M059J (cell line): ENCODE measurements at places on chromosomes 16 and 17. TPM values are rescaled to one million over a fixed set of nuclear protein-coding genes. Genes with fewer than 3 reads are reported as not detected.

DNA sequence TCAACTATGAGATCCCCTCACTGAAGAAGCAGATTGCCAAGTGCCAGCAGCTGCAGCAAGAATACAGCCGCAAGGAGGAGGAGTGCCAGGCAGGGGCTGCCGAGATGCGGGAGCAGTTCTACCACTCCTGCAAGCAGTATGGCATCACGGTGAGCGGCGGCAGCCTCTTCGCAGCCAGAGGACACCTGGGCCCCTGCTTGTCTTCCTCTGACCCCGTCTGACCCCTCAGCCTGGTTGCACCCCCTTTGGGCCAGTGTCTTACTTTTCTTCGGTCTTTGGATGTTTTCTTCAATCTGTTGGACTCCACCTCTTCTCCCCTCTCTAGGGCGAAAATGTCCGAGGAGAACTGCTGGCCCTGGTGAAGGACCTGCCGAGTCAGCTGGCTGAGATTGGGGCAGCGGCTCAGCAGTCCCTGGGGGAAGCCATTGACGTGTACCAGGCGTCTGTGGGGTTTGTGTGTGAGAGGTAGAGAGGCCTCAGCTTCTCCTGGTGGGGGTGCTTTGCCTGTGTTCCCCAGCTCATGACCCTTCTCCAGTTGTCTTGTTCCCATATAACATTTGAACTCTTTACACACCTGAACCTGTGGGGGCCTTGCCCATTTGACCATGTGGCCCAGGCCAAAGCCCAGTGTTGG, 4.4 kb downstream of the CDK5RAP3 start:
- DNase-seq: no peak

- DNase-seq: no peak
Observed at GRCh38 chr17:36682773-36683172, 81.4 kb downstream of the MRM1 start.

- peak; percentile 44 for DNase-seq
Observed at GRCh38 chr17:57355090-57355859, 99.0 kb downstream of the MSI2 start.

DNA sequence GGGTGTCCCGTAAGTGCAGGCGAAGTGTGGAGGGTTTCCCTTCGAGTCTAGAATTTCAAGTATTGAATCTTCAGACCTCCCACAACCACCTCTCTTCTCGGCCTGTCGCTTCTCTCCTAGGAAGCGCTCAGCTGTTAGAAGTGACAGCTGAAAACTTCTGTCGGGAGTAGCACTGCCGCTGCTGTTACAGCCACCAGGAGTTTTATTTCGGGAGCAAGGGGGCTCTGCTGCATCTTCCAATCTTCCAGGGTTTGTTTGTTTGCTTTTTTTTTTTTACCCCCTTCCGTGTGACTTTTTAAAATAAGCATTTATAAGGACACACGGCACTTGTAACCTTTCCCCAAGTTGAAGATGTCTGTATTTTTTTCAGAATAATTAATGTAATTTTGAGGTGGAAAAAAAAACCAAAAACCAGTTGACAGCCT, 767 bp downstream of the RPS6KB1 start:
- DNase-seq: peak; percentile 50

The KRT33A gene
- total RNA-seq: 0.17 TPM in 1 of 2 replicates, not detected in the other

GRCh38 chr16:23700509-23700908, 12.5 kb downstream of the ERN2 start:
- no peak for DNase-seq

The PIPOX gene
- total RNA-seq: 0.71 and 5.5 TPM in 2 replicates

GRCh38 chr16:62760398-62760797, 724.2 kb upstream of the CDH8 start:
- no peak for DNase-seq

DNA sequence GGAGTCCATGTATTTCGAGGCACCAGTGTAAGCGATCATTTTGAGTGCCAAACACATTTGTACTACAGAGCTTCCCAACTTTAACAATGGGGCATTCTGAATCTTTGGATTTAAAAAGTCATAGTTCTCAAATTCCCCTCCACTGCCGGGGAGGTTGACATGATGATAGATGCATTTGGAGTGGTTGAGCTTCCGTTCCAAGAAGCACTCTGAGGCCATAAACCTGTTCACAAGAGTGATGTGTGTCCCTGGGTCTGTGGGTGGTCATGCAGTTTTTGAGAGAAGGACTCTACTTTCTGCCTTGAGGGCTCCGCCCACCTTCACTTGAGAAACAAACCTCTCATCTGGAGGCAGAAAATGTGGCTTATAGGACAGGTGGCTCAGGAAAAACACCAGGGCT, 43.7 kb downstream of the IRX5 start:
- no peak for DNase-seq

- no peak for DNase-seq
Observed at GRCh38 chr17:78267253-78268073, 36.0 kb downstream of the TMEM235 start.

DNA sequence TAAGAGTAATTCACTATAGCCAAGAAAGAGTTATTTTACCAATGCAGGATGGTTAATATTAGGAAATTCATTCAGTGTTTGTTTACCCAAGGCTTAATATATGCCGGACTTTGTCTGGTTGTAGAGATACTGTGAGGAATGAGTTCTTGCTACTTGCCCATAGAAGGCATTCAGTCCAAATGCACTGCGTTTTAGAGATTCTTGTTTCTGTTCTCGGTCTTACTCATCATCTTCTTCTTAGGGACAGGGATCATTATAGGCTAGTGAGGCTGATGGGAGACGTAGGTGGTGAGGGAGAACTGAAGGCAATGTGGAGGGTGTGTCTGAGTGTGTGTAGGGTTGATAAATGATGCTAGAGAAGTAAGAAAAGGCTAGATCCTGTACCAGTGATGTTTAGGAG, 90.7 kb downstream of the OR1D5 start:
- DNase-seq: no peak

The OR4D1 gene
- total RNA-seq: not detected in 2 replicates

GRCh38 chr16:10624527-10624926, 44.1 kb upstream of the EMP2 start:
- DNase-seq: no peak

DNA sequence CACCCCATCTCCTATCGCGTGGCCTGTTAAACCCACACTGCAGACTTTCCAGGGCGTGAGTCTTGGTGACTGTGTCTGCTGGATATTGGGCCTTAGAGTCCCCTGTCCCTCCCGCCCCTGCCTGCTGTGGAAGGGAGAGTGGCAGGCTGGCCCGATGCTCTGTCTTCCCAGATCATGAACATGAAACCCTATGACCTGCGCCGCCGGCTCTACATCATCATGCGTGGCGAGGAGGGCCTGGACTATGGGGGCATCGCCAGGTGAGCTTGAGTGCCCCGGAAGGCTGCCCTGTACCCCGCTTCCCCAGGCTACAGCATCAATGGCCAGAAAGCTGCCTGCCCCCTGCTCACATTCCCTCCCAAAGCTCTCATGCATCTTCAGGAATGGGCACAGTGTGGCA, 19.5 kb upstream of the CLEC18A start:
- DNase-seq: no peak

The OR1A1 gene
- total RNA-seq: not detected in 2 replicates

The RAB26 gene
- 2.1 and 3.8 TPM in 2 replicates for total RNA-seq

The IGF2BP1 gene
- total RNA-seq: 0.22 and 1.6 TPM in 2 replicates

GRCh38 chr16:53537626-53538025, 34.6 kb upstream of the AKTIP start:
- no peak for DNase-seq

GRCh38 chr16:760545-761343, at the start of gene MSLN:
MSLN (plus strand) TSS chr16:760734; CDS start chr16:762681, 1,947 bp downstream.
- DNase-seq: peak; percentile 70

- DNase-seq: peak; percentile 98
Observed at GRCh38 chr16:46688654-46689364, at the start of gene VPS35. VPS35 (minus strand) TSS chr16:46689178; CDS start chr16:46689133, 45 bp downstream.

- DNase-seq: peak; percentile 27
Observed at GRCh38 chr16:83392743-83393142, 415.0 kb upstream of the HSBP1 start.

The MMP15 gene
- 2.5 and 3.1 TPM in 2 replicates for total RNA-seq

The ALOX15B gene
- total RNA-seq: not detected in 2 replicates

- no peak for DNase-seq
Observed at GRCh38 chr16:27284865-27285675, 16.5 kb upstream of the NSMCE1 start.

DNA sequence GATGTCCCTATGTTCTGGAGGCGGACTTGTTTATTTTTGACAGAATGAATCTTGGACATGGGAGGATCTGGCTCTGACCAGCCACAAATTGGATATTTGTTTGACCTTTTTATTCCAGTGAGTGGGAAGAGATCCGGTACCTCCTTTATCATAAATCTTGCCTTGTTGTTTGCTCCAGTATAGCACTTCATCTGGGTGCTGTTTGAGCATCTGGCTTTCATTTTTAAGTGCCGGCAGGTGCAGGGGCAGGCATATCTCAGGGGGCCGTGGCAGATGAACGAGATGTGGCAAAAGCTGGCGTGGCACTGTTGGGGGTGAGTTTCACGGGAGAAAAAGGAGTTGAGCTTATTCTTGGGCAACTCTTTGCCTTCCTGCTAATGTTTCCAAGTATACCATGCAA, 37.8 kb downstream of the MSI2 start:
- DNase-seq: no peak

The PLLP gene
- 0.27 and 0.62 TPM in 2 replicates for total RNA-seq

- DNase-seq: peak; percentile 42
Observed at GRCh38 chr17:33055171-33055611, 63.5 kb downstream of the SPACA3 start.

DNA sequence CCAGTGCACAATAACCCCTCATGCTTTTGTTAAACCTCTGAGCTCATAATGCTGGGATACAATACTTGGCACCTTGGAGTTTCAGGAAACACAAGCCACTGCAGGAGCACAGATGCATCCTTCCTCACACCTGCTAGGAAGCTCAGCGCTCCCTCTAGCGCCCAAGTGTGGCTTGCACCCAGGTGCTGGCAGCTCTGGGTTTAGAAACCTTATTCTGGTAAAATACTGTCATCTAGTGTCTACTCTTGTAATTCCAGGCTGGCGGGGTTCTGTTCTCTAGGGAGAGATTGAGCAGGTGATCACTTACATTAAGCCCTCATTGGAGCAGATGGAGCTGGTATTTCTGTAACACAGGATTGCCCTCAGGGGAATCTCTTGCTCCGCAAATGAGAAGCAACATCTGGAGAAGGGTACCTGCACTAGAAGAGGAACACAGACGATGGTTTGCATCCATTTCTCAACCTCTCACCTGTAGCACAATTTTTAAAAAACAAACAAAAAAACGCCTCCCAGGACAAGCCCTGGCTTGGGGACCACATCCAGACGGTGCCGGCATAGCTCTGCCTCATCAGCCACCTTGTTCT, 1.5 kb downstream of the CCL1 start:
- peak; percentile 79 for DNase-seq

The AOC3 gene
- total RNA-seq: 0.02 TPM in 1 of 2 replicates, not detected in the other

GRCh38 chr16:87012954-87013938, 303.9 kb downstream of the C16orf95 start:
- DNase-seq: no peak

- no peak for DNase-seq
Observed at GRCh38 chr17:62882878-62883277, 74.8 kb upstream of the MARCHF10 start.

- no peak for DNase-seq
Observed at GRCh38 chr16:72705801-72706200, 342.1 kb downstream of the ZFHX3 start.

DNA sequence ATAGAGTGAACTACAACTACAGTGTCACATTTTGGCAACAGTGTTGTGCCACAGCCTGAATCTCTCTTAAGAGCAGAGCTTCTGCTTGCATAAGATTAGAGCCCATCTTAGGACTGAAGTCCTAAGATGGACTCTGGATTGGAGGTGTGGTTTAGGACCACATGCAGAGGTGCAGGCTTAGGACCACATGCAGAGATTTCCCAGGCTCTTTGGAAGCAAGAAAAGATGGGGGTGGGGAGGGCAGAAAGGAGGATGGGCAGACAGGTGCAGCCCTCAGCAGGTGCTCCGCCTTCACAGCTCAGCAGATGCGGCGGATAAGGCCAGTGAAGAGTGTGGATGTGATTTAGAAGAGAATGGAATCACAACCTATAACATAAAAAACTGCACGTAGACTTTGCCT, 128.7 kb downstream of the TANGO6 start:
- no peak for DNase-seq

DNA sequence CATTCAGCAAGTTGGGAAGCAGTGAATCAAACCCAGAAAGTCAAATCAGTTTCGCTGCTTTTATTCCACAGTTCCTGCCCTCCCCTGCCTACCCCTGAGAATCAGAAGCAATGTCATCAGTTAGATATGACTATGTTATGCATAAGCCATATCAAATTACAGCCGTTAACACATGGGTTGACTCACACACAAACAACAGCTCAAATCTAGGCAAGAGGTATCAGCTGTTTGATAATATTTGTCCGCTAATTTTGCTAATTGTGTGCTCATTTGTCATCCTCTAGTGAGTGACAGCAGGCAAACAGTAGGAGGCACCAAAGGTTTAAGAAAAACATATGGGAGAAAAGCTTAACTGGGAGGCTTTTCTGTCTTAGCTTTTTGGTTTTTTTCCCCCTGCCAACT, 327.4 kb upstream of the CCL2 start:
- peak; percentile 22 for DNase-seq

The CRHR1 gene
- total RNA-seq: not detected in 2 replicates
